ENCODE measurements at places on chromosomes 5 and 9. TPM values are rescaled to one million over a fixed set of nuclear protein-coding genes. Genes with fewer than 3 reads are reported as not detected.
A peak's percentile ranks its signal among the peaks of the same experiment; 100 is the strongest.

DNA sequence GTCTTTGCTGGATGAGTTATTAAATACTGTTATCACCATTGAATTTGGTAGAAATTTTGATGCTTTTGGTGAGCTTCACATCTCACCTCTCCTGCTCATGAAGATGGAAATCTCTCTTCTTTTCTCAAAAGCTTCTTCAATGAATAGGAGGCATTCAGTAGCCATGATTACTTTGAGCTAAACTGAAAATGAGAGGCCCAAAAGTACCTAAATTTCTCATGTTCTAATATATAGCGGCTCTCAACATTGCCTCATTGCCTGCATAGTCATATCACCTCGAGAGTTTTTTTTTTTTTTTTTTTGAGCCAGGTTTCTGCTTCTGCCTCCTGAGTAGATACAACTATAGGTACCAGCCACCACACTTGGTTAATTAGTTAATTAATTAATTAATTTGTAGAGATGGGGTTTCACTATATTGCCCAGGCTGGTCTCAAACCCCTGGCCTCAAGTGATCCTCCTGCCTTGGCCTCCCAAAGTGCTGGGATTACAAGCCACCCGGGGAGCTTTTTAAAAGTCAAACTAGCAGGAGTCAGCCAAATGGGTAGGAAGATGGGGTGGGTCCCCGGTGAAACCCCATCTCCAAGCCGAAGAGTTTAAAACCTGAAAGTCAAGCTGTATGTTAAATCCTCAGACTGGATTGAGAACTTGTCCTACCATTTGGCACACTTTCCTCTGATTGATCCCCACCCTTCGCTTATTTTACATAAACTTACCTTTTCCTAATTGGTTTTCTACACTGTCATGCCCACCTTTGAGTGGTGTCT is 169.0 kb downstream of the DOCK2 start:
- DNase-seq, result no peak

GRCh38 chr5:27011274-27011673 is 27.1 kb downstream of the CDH9 start:
- DNase-seq, result no peak

DNA sequence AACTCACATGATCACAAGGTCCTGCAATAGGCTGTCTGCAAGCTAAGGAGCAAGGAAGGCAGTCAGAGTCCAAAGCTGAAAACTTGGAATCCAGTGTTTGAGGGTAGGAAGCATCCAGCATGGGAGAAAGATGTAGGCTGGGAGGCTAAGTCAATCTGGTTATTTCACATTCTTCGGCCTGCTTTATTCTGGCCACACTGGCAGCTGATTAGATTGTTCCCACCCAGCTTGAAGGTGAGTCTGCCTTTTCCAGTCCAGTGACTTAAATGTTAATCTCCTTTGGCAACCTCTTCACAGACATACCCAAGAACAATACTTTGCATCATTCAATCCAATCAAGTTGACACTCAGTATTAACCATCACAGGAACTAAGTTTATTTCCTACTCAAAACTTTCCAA is 453.4 kb downstream of the TLE4 start:
- no peak for DNase-seq

DNA sequence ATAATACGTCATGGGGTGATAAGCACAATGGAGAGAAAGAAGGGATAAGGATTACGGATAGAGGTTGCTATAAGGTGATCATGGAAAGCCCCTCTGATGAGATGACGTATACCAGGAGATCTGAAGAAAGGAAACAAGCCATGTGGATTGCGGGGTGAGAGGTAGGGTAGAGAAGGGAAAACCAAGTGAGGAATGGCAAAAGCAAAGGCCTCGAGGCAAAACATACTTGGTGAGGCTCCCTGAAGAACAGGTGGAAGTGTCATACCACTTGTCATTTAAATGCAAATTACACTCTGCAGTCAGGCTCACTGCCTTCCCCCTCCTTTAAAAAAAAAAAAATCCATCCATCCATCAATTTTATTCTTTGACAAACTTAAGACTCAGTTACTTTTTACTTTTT is 420.8 kb downstream of the RAB3C start:
- DNase-seq, result no peak

GRCh38 chr9:14585730-14586473 is 107.3 kb downstream of the ZDHHC21 start:
- DNase-seq, result no peak

GRCh38 chr9:85420750-85421149 is 321.0 kb downstream of the AGTPBP1 start:
- no peak for DNase-seq

GRCh38 chr5:135454946-135455345 is 2.8 kb upstream of the TIFAB start:
- DNase-seq, result no peak

GRCh38 chr9:37706290-37706689 is 47.3 kb upstream of the TRMT10B start:
- no peak for DNase-seq

- no peak for DNase-seq
Observed at GRCh38 chr5:67146574-67146973, 50.0 kb downstream of the CD180 start.

DNA sequence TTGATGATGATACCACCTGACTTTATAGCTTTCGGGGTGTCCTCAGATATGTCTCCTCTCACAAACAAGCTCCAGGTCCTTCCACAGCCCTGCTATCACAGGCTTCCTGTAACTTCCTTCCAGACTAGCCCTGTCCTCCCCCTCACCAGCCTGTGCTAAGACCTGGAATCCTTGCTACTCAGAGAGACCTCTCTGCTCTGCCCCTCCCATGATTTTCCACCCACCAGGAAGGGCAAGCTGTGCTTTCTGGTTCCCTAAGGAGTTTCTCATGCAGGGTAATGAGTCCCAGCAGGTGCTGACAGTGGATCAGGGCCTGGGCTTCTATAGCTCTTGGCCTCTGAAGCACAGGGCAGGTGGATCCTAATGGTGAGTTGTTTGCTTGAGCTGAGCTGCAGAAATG is 86.9 kb downstream of the AOPEP start:
- no peak for DNase-seq

GRCh38 chr9:87184956-87185642 is 237.8 kb upstream of the GAS1 start:
- no peak for DNase-seq

DNA sequence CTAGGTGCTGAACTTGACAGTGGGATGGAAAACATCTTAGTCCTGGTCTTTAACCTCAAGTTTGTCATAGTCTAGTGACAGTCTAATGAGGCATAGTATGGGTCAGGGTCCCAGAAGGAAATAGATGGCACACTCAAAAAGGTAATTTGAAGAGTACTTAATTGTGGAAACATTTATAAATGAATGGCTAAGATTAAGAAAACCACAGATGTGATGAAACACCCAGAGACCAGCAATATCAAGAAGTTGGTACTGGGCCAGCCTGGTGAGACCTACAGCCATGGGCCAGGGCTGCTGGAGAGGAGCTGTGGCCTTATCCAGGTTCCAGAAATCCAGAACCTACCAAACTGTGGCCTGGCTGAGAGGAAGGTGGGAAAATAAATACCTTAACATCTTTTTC is 93.5 kb upstream of the ATG10 start:
- DNase-seq, result no peak

GRCh38 chr5:75558981-75559632 is 47.4 kb downstream of the POLK start:
- no peak for DNase-seq

DNA sequence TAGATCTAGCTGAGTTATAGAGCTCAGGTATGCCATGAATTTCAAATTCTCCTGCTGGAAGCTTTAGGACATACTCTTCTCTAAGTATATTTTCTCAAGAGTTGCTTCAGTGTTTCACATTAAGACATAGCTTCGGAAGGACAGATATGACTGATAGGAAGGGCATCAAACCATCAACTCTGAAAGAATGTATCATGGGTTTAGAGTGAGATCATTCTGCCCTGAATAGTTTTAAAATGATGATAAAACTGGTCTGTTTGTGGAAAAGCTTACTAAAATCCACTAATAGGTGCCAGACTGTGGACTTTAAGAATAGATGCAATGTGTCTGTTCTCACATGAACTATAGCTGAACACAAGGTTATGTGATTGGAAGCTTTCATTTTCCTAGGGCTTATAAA is 8.4 kb downstream of the SPEF2 start:
- DNase-seq, result no peak

GRCh38 chr9:134454476-134454857 is 128.2 kb downstream of the RXRA start:
- DNase-seq, result no peak

DNA sequence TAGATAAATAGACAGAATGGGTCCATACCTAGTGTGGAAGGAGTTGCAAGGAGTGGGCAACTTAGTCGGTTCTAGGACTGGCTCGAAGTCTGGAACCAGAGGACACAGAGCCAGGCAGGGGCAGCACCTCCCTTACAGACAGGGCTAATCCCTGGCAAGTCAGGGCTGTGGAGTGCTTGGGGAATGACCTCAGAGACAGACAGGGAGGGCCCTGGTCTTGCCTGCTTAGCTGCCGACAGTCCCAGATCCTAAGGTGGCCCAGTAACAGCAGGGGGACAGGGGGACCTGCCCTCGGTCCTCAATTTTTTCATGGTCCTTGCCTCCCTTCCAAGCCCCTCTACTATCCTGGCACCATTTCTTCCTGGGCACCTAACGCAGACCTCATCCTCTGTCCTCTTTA is 222.4 kb upstream of the TNC start:
- DNase-seq, result no peak

- no peak for DNase-seq
Observed at GRCh38 chr9:127525401-127526188, 74.3 kb downstream of the LRSAM1 start.

GRCh38 chr9:113306566-113306965 is 3.4 kb upstream of the RNF183 start:
- DNase-seq, result no peak

DNA sequence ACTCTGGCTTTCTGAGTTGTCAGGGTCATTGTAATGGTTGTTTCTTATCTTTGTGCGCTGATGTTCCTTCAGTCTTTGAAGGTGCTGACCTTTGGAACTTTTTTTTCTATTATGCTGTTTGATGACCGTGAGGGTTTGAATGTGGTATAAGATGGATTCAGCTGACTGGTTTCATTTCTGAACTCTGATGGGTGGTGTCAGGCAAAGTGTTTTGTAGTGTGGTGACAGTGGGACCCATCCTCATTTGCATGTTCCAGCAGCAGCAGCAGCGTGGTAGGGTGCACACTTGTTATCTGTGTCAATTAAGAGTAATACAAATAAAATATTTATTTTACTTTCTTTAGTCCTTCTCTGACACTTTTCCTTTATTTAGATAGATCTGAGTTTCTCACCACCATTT is 227.7 kb upstream of the PRR16 start:
- no peak for DNase-seq

GRCh38 chr5:55410845-55411244 is 103.1 kb downstream of the MTREX start:
- DNase-seq, result no peak

- no peak for DNase-seq
Observed at GRCh38 chr5:168076561-168076991, 214.9 kb upstream of the WWC1 start.

DNA sequence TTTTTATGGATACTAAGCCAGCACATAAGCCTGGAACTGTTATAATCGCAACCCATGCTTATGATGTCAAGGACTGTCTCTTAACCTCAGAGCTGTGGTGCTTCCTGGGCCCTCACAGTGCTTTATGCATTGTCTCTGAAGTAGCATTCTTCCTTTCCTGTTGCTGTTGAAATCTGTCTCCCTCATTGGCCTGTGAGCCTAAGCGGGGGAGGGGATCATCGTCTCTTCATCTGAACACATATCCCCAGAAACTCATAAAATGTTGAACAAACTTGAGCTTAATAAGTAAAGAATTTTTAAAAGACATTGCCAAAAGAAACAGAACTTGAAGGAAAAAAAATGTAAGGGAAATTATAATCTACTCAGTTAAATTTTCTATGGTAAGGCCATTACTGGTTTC is 80.3 kb downstream of the SGCD start:
- no peak for DNase-seq

DNA sequence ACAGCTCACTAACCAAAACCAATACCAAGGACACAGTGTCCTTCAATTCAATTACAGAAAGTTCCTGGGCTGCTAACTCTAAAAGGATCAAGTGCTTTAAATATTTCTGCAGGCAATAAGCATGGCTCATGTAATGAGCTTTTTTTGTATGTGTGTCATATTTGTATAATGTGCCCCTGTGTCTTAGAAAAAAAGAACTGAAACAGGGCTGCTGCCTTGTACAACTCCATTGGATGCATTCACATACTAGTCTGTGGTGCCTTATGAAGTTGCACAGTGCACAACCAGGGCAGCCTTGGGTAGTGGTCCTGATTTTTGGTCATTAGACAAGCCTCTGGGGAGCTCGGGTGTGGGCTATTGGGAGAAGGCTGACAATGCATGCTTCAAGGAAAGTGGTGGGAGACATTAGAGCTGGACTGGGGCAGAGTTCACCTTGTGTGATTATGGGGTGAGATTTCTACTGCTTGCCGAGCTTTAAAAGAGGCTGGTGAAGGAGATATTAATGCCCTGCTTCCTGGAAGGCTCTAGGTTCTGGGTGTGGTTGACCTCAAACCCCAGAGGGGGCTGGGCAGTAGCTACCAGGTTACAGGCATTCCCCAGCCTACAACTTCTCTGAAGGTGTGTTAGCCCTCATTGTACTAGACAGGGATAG is 3.6 kb upstream of the CPEB4 start:
- DNase-seq, result peak; percentile 70

DNA sequence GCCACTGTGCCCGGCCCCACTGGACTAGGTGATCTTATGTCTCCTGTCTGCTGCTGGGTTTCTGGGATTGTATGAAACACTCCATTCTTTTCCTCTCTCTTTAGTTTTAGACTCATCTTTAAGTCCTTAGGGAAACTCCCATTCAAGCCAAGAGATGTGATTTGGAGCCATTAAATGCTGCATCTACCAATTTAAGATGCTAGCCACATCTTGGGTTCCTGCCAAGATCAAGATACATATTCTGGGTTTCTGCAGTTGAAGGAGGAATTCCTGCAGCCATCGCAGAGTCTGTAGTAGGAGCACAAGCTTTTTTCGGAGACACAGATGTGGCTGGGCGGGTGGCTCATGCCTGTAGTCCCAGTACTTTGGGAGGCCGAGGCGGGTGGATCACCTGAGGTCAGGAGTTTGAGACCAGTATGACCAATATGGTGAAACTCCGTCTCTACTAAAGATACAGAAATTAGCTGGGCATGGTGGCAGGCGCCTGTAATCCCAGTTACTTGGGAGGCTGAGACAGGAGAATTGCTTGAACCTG is 23.2 kb downstream of the STXBP1 start:
- DNase-seq, result no peak

The CKMT2 gene
- 2.7 TPM for polyA plus RNA-seq

The PCDHB11 gene
- 1.1 TPM for polyA plus RNA-seq

The NR2F1 gene
- polyA plus RNA-seq, result 7.6 TPM

The SLC34A1 gene
- polyA plus RNA-seq, result not detected

The CCNO gene
- polyA plus RNA-seq, result not detected

The MZB1 gene
- 1.3 TPM for polyA plus RNA-seq

The ELAVL2 gene
- polyA plus RNA-seq, result 1.2 TPM

The PRDM9 gene
- not detected for polyA plus RNA-seq

The GFI1B gene
- 6.2 TPM for polyA plus RNA-seq

All from large intestine (tissue), 12 donors.